ENCODE measurements at places on chromosomes 2 and 18. TPM values are rescaled to one million over a fixed set of nuclear protein-coding genes. Genes with fewer than 3 reads are reported as not detected.

The TBR1 gene
- total RNA-seq, result 0.04 TPM

The SERPINB3 gene
- not detected for total RNA-seq

The UGT1A5 gene
- total RNA-seq, result not detected

The RUFY4 gene
- total RNA-seq, result 3.2 TPM

The AAK1 gene
- 129 TPM for total RNA-seq

The TUBA3E gene
- total RNA-seq, result not detected

The GKN1 gene
- not detected for total RNA-seq

The COLEC12 gene
- total RNA-seq, result not detected

The GRHL1 gene
- 0.59 TPM for total RNA-seq

The MTCL1 gene
- 0.06 TPM for total RNA-seq

The DYNC1I2 gene
- 52.9 TPM for total RNA-seq

The CTAGE1 gene
- not detected for total RNA-seq

The CYS1 gene
- not detected for total RNA-seq

The C2orf78 gene
- total RNA-seq, result not detected

The SKA1 gene
- 34.6 TPM for total RNA-seq

The BOD1L2 gene
- not detected for total RNA-seq

The PKDCC gene
- total RNA-seq, result not detected

The DNAJC5G gene
- total RNA-seq, result not detected

The ELOA2 gene
- total RNA-seq, result not detected

The ADAM23 gene
- total RNA-seq, result 0.06 TPM

The MROH2A gene
- not detected for total RNA-seq

The NEMP2 gene
- 19.4 TPM for total RNA-seq

The GPR155 gene
- total RNA-seq, result 18.5 TPM

The ABCG5 gene
- total RNA-seq, result not detected

The MRPS9 gene
- total RNA-seq, result 36.8 TPM

The RESP18 gene
- total RNA-seq, result not detected

The GALNT3 gene
- total RNA-seq, result 5.0 TPM

Measured in activated naive CD4-positive, alpha-beta T cell treated with anti-CD3 and anti-CD28 coated beads, Interleukin-2, amount 50 U/mL, for 72 hours (primary cell).